ENCODE measurements at places on chromosomes 2 and 18.

DNA sequence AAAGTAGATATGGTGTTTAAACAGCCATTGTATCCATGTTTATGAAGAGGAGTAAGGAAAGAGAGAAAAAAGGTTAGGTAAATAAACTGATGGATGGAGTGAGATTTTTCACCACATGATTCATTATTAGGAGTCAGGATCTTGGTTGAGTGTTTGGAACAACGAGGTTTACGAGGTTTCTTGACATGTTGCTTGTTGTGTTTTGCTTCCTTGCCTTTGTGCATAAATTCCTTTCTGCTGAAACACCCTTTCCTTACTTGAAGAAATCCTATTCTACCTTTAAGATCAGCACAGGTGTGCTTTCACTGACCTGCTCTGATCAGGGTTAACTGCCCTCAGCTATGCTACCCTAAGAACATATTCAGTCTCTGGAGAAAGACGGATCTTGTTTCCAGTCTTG lies 66.6 kb downstream of the EFEMP1 start:
- no peak for DNase-seq

DNA sequence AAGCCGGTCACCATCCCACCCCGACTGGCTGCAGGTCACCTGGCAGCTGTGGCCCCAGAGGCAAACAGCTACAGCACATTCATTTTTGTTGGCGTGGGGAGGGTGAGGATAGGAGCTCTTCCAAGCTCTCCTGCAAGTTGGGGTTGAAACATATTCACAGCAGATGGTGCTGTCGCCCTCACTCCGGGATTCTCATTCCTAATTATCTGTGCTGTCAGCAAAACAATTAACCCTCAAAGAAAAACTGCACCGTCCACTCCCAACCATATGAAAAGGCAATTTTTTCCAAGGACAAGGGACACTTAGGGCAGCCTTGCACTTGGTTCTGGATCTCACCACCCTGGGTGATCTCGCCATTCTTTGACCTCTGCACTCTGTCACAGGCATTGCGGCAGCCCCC lies 68.6 kb downstream of the ZBTB7C start:
- DNase-seq: no peak

- DNase-seq: no peak
These were observed 42.5 kb downstream of the APOB start for GRCh38 chr2:21001225-21001946.

DNA sequence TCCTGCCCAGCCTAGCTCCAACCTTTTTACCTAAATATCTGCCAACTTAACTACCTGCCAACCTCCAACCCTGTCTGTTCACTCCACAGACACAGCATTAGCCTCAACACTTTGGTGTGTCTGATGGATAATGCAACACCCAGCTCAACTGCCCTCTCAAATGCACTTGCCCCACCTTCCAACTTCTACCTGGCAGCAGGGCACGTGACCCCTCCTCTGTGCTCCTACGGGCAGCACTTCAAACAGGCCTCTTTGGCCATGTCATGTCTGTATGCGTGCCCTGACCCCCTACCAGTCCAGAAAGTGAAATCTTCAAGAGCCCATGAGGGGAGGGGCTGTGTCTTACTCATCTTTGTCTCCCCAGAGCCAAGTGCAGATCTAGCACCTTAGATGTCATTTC lies 25.5 kb downstream of the RNF149 start:
- no peak for DNase-seq

GRCh38 chr18:54924948-54925347 lies 34.3 kb downstream of the CCDC68 start:
- no peak for DNase-seq

GRCh38 chr2:47087051-47087450 lies 68.1 kb downstream of the STPG4 start:
- DNase-seq: no peak

DNA sequence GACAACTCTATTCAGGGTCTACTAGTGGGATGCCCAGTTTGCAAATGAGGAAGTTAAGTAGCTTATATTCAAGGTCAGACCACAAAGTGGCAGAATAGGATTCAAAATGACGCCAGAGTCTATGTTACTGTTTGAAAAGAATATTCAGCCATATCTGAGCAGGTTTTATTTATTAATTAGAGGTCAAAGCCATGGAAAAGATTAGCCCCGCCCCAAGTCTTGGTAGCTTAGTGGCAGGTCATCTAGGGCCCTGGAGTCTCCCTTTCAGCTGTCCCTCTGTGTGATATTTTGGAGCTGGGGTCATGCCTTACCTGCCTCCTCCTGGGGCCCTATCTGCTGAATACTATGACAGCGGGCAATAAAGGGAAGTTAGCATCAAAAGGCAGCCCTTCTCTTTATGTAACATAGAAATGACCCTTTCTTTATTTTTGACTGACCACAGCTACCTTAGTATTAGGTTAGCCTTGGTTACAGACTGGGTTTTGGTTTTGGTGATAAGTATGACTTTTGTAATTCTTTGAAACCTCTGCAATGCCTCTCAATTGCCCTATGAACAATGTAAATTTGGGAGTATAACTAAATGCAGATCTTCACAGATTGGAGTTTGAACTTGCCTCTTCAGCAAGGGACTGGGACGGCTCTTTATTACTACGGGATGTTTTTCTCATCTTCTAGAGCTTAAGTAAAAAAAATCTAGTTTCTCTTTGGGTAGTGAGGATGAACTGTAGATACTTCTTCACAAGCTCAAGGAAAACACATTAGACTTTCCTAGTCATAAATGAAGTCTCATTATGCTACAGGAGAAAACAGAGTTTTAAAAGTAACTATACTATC lies 153.0 kb upstream of the ITGA4 start:
- DNase-seq: no peak

DNA sequence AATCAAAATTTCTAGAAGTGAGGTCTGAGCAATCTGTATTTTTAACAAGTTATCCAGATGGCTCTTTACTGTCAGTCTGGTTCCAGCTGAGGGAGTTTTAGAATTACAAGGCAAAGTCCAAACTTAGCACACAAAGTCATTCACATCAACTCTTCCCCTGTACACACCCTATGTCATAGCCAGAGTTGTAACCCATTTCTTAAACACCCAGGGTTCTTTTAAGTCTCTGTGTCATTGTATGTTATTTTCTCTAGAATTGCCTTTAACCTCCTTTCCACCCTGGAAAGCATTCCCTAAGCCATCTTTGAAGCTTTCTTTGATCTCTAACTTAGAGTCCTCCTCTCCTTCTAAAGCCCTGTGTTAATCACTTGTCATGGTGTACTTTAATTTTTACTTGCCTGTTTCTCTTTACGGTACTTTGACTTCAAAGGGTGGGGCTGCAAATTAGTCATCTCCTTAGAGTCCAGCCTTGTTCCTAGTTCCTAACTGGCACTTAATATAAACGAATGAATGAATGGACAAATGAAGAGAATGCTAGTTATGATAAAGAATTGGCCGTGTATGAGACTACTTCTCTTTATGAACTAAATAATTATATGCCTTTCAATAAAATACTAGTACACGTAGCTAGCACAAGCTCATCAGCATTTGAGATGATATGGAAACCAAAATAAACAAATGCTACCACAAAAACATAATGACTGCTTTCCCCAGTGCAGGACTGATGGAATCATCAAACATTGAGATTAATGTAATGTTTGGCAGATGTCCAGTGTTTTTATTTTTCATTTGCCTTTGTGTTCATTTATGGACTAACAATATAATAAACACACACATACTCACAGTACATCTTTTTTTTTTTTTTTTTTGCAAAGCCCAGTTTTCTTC lies 11.9 kb upstream of the ACTR3 start:
- no peak for DNase-seq

- no peak for DNase-seq
These were observed 273.1 kb downstream of the NAPG start for GRCh38 chr18:10798727-10799550.

GRCh38 chr18:27413495-27414401 lies 228.6 kb upstream of the CHST9 start:
- no peak for DNase-seq

- DNase-seq: no peak
These were observed 61.3 kb downstream of the ZBTB7C start for GRCh38 chr18:48347756-48348326.

- no peak for DNase-seq
These were observed 8.1 kb downstream of the SCYGR4 start for GRCh38 chr2:227625420-227625819.

GRCh38 chr2:8090748-8091700 lies 590.8 kb upstream of the ID2 start:
- DNase-seq: peak; percentile 36

DNA sequence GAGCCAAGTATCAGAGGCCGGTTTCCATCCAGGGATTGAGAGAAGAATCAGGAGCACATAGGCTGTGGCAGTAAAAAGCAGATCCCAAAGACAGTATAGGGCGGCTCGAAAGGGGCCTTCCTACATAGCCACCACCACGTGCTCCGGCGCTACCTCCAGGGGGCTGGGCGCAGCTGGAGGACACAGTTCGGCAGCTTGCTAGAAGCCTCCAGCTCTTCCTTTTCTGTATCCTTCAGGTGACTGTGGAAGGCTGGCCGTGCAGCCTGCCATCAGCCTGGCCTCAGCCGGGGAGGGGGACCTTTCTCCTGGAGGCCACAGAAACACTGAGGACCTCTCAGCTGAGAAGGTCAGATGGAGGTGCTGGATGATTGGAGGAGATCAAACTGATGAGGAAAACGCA lies 183.6 kb upstream of the GLI2 start:
- no peak for DNase-seq

- DNase-seq: no peak
These were observed 3.2 kb upstream of the LIMS2 start for GRCh38 chr2:127678531-127678930.

- DNase-seq: peak; percentile 73
These were observed 767 bp upstream of the CCDC102B start for GRCh38 chr18:68796936-68797690.

DNA sequence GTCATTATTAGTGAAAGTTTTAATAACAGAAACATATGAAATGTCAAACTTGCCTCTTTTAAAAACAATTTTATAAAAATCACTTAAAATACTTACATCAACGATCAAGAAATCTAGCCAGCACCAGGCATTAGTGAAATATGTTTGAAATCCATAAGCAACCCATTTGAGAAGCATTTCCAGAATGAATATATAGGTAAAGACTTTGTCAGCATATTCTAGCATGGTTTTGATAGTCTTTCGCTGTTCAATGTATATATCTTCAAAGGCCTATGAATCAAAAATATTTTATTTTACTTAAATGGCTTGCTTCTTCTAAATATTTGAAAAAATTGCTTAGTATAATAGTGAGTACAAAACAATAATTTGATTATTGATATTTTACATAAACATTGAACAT lies 91.1 kb downstream of the SCN3A start:
- no peak for DNase-seq

- no peak for DNase-seq
These were observed 18.2 kb upstream of the ADAM17 start for GRCh38 chr2:9573840-9574239.

DNA sequence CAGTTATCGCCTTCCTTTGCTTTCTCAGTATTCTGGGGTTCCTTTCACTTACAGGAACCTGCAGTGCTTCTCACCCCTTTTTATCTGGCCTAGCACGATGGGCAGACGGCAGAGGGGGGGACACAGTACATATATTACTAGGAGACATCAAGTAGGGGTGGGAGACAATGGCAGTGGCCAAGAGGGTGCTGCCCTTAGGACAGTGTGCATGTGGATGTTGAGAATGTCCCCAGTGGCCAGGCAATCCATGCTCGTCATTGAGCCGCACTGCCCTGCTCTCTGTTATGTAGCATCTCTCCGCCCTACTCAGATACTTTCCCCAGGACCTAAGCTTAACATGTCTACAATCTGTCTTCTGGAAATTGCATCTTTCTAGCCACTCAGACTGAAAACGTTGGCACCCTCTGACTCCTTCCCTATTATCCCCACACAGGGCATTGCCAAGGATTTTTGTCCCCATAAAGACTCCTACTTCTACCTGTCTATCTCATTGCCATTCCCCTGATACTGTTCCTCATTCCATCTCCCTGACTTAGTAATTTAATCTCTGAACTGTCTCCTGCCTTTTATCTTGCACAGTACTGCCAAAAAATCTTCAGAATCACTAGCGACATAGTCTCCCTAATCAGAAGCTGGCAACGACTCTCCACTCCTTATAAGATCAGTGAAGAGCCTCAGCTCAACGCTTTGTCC lies 6.6 kb downstream of the DSG2 start:
- DNase-seq: no peak

DNA sequence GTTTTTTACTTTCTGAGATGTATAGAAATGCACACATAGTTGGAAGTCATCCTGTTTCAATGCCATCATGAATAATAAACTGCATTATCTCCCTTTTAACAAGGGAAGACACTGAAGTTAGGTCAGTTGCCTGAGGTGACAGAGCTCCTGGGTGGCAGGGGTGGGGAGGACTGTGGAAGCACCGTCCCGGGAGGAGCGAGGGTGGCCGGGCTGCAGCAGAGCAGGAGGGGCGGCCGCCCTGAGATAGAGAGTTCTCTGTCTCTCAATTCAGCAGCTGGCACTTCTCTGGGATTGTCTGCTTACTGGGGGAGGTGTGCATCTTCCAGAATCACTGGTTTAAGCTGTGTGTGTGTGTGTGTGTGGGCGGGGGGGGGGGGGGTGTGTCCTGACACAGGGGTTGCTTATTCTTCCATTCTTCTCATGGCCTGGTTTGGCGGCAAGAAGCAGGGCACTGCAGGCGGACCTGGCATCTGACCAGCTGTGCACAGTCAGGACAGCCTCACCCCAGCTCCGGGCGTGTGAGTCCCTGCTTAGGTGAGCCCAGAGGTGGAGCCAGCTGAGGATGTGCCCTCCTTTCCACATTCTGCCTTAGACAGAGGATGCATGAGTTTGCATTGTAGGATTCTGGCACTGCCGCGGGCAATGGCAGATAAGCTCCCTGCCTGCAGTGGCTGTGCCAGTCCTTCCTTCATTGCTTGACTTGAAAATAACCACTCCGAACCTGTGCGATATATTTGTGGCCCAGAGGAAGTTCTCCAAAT lies 40.4 kb downstream of the VWA3B start:
- DNase-seq: no peak

DNA sequence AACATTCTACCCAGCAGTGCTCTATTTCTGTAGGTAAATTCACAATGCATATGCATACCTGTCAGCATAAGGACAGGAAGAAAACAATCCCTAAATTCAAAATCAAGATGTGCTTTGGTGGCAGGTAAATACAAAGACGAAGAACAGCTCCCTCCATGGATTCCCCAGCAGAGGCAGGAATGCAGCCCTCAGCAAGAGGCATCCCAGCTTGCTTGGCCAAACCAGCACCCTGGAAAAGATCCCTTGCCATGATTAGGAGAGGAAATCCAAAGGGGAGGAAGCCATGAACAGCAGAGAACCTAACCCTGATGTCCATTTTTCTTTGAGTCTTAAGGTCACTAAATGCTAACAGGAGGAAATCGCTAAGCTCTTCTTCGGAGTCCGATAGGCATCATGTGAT lies 91.2 kb downstream of the KCTD1 start:
- no peak for DNase-seq
